Activated gamma-delta T cell treated with Interleukin-2 at 50 U/mL for 16 hours (primary cell): ENCODE measurements at places on chromosomes 11 and 22.

DNA sequence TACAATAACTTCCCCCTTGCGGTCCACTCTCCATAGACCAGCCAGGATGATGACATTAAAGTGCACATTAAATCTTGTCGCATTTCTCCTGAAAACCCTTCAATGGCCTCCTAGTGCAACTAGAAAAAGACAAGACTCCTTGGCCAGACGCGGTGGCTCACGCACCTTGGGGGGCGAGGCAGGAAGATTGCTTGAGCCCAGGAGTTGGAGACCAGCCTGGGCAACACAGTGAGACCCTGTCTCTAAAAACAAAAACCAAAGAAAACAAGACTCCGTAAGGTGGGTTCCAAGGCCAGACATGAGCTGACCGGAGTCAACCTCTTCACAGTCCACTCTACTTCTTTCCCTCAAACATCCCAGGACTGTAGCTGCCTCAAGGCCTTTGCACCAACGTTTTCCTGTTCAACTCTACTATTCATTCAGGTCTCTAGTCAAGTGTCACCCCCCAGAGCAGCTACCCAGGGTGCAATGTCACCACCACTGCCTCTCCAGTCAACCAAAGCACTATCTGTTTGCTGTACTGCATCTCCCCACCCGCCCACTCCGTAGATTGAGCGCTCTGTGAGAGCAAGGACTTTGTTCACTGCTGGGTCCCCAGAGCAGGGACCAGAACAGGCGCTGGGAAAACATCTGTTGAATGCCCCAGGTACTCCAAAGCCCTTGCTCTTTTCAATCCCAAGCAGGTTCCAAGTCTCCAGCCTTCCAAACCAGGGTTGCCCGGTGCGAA is 739 bp downstream of the ZMAT5 start:
- DNase-seq, result no peak

GRCh38 chr22:30159561-30160353 is 79.5 kb downstream of the HORMAD2 start:
- DNase-seq, result no peak

DNA sequence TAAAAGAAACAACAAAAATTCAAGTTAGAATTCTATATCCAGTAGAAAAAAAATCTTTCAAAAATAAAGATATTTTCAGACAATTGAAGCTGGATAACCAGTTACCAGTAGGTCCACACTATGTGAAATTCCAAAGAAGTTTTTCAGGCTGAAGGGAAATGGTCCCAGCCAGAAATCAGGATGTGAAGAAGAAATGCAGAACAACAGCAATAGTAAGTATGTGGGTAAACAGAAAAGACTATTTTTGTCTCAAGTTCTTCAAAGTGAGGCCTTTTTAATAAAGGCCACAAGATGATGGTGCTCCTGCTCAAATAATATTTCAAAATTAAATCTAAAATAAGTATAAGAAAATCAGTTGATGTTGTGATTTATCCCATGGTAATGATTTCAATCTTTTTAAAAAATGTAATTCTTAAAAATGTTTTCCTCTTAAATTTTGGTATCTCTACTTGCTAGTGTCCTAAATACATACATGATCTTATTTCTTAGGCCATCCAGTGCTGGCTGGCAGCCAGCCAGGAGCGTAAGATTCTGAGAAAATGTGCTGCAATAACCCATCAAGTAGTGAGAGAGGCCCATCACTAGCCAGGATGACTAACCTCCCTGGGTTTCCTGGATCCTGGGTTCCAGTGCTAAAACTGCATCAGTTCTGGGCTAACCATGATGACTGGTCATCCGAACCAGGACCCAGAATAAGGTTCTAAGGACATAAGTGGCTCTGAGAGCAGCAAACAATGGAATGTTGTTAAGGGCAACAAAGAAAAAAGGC is 15.6 kb upstream of the UCP3 start:
- DNase-seq, result no peak

GRCh38 chr11:21372672-21373071 is 703.3 kb downstream of the NELL1 start:
- no peak for DNase-seq

DNA sequence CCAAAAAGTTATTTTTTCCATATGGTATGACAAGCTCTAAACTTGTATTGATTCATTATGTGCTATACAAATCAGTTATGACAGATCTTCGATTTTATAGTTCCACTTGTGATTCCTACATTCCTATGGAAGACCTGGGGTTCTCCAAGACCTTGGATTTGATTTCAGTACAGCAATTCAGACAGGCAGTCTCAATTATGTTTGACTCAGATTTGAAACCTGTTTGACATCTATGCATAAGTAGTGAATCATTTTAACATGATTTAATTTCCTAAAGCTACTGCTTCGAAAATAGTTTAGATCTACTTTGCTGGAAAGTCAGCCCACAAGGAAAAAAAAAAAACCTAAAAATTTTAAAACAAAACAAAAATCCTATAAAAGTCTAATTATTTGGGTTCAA is 820.4 kb downstream of the LUZP2 start:
- no peak for DNase-seq

- DNase-seq, result no peak
Observed at GRCh38 chr22:24977370-24978221, 25.1 kb downstream of the KIAA1671 start.

DNA sequence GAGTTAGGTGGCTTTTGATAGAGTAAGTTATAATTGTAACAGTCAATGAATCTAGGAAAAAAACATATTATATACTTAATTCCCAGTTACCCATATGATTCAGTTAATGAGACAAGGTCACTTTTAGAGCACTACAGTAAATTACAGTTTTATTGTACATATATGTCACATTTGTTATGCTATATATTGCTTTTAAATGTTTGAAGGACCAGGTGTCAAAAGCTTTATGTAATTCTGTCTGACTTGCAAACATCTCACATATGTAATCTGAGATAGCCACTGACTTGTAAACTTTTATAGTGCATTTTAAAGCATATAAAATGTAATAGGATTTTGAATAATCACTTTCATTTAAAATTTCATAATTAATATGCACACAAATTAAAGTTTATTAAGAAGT is 36.7 kb upstream of the PDGFD start:
- DNase-seq, result no peak

GRCh38 chr11:22459048-22459447 is 120.9 kb downstream of the SLC17A6 start:
- DNase-seq, result no peak

DNA sequence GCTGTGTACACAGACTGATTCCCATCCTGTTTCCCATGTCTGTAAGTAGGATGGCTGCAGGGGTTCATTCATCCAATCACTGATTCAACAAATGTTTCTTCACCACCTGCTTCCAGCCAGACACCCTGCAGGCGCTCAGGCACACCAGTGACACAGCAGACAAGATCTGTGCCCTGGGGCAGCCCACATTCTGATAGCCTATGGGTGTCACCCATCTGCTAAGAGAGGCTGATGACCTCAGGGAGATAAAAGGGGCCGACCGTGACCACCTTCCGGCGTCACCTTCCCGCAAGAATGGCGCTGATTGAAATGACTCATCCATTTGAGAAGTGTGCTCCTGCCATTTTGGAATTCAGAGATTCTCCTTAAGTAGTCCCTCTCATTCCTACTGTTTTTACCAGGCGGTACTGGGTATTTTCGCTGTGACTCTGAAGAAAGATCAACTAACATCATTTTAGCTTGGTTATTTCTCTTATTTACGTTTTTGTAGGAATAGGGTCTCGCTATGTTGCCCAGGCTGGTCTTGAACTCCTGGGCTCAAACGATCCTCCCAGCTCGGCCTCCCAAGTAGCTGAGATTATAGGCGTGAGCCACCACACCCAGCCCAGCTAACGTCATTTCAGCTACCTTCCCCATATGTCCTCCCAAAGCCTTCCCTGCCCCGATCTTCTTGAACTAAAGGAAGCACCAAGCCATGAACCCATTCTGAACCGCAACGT is 73.2 kb upstream of the BID start:
- DNase-seq, result no peak

DNA sequence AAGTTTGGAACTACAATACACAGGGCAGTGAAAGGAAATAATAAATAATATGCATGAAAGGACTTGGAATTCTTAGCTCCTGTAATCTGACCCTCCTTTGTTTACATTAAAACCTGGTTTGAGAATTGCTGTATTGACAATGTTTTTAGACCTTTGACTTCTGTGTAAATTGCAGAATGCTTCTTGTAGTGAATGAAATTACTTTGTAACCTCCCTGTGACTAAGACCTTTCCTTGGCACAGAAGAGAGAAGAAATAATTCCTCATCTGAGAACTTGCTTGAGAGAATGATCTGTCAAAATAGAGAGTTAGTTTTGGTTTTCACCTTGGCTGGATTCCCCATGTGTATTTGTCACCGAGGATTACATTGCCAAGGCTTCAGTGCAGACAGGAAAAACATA is 640.0 kb upstream of the ANO5 start:
- no peak for DNase-seq

- DNase-seq, result no peak
Observed at GRCh38 chr11:108220721-108221336, 1.6 kb downstream of the NPAT start.

GRCh38 chr22:33707581-33707980 is 212.7 kb downstream of the LARGE1 start:
- DNase-seq, result no peak

DNA sequence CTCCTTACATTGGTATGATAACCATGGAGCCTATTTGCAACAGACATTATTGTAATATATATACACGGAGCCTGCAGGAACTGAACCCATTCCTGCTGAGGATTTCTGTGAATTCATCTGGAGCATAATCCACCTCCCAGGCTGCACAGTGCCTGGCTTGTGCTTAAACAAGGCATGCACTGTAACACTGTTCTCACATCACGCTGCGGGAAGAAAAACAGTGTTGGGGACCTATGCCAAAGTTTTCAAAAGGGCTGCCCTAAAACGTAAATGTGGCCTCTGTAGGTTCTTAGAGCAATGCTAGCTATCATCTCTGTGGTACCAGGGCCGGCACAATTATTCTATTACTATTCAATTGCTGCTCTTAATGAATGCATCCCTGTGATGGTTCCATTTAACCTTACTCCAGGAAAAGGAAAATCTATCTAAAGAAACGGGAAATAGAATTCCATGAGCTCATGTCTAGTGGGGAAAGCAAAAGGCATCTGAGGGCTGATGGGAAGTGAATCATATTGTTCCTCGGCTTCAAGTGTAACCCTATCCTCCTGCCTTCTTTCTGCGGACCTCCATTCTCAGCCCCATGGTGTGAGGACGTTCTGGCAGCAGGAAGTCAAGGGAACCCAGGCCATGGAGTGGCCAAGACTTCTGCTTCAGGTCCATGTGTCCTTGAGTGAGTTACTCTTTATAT is 525.5 kb downstream of the SOX6 start:
- no peak for DNase-seq

GRCh38 chr11:539971-540481 is 2.7 kb downstream of the LRRC56 start:
- DNase-seq, result no peak

DNA sequence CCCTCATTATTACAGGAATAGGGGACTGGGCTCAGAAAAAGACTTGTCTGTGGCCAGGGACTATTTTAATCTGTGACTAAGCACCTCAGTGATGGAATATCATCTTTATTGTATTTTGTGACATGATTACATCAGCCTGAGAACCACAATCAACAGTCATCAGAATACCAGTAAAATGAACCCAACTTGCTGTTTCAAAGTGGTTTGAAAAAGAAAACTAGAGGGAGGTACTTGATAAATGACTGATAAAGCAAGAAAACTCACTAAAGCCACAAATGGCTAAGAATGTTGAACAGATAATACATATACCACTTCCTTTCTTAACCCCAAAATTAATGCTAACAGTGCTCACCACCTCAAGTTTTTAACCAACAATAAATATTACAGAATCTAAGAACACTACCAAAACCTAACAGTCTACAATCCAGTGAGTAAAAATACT is 155.7 kb downstream of the ATG16L2 start:
- DNase-seq, result no peak

DNA sequence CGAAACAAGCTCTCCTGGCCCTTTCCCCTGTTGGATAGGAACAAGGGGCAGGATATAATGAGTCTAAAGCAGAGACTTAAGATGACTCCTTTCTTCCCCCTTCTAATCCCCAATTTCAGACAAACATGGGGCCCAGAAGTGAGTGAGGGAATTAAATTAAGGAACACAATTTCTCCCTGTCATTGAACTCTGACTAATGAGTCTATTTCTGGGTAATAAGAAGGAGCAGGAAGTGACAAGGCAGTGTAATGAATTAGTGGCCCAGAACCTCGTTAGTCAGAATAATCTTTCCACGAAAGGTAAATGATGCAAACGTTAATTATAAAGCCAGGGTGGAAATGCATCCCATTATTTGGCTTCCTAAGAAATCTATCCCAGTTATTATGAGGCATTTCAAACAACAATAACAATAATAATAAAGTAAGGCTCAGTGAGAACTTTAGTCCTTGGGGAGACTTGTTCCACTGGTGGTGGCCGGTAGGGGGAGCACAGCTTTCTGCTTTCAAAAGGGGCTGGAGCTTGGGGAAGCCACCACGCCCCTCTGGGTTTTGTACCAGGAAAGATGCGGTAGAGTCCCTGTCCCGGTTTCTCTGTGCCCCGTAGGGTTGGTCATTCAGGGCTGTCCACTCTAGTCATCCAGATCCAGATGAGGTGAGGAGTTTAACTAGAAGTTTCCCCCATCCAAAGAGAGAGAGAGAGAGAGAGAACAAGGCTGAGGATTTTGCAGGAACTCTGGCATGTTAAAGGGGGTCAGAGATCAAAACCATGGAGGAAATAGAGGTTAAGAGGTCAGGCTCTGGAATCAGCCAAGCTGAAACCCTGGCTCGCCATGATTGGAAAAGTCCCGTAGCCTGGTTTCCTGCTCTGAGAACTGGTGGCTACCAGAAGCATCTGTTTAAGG is 298.3 kb downstream of the NTM start:
- no peak for DNase-seq

DNA sequence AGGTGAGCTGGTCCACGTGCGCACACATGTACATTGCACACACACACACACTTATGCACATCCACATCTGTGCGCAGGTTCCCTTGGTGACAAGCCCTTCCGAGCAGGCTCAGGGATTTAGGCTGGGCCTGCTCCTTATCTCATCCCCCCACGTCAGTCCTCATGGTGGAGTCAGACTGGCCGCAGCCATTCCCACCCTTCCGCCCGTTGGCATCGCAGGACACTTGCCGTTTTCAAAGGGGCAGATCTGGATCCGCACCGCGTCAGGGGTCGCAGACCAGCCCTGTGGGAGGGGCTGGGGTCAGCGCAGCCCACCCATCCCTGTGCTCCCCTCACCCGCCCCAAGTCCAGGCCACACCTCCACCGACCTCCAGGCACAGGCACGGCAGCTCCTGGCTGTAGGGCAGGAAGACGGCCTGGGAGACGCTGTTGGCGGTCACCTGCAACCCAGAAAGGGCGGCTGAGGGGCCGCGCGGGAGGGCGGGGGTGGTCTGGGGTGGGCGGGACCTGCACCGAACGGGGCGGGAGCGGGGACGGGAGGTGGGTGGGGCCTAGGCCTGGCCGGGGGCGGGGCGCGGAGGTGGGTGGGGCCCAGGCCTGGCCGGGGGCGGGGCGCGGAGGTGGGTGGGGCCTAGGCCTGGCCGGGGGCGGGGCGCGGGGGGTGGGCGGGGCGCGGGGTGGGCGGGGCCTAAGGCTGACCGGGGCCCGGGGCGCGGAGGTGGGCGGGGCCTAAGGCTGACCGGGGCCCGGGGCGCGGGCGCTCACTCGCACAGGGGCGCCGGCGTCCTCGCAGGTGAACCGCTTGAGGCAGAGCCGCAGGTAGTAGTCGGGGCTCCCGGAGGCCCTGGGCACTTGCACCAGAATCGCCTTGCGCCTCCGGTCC is 13.3 kb downstream of the IL17REL start:
- no peak for DNase-seq

GRCh38 chr22:20749453-20749852 is 24.5 kb upstream of the SERPIND1 start:
- no peak for DNase-seq
